Stimulated activated CD4-positive, alpha-beta T cell treated with anti-CD3 and anti-CD28 coated beads, TNF-alpha, amount 100 ng/mL, for 1 hour (primary cell): ENCODE measurements at places on chromosomes 5 and 9.

DNA sequence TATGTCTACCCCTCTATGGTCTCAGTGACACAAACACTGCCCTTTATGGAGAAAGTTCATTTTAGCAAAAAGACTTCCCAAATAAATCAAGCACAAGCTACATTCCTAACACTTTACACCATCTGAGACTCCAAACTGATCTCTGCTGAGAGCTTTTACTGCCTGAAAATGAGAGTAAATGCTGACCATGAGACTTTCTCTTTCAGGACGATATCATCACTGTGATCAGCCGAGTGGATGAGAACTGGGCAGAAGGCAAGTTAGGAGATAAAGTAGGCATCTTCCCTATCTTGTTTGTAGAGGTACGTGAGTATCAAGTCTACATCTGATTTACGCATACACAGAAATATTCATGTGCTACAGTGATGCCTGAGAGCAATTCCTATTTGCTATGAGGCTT is 67.5 kb downstream of the SH3RF2 start:
- DNase-seq, result no peak

DNA sequence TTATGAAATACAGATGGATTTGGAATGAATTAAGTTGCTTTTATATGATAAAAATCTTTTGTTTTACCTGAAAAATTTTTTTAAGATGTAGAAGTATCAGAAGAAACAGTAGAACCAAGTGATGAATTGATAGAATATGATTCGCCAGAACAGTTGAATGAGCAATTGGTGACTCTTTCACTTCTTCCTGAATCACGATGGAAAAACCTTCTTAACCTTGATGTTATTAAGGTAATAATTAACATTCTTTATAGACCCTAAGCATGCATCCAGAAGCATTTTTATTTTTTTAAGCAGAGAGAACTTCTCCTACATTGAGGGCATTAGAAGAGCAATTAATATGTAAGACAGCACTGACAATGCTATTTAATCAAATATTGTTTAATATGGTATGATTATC is 28.8 kb downstream of the WDR36 start:
- no peak for DNase-seq

DNA sequence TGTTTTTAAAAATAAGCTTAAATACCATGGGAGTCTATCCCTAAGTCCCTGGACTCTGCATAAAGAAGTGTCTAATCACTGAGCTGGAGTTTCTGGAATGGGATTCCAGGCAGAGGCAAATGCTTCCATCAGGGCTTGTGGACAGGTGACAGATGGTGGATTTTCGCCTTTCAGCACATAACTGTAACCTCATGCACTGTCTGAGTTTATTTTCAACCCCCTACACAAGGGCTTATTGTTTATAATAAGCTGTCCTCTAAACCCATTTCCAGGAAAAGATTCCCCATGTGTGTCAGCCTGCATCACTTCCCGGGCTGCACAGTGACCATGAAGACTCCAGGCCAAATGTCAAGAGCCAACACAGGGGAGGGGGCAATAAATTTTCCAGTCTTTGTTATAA is 264.0 kb downstream of the PIK3R1 start:
- no peak for DNase-seq

- no peak for DNase-seq
Measured at GRCh38 chr5:18141222-18141621, 507.0 kb downstream of the TAF11L14 start.

GRCh38 chr9:130640681-130641080 is 23.7 kb upstream of the PRDM12 start:
- DNase-seq, result no peak

GRCh38 chr9:11092974-11093373 is 480.2 kb upstream of the PTPRD start:
- no peak for DNase-seq

- no peak for DNase-seq
Measured at GRCh38 chr9:29865764-29866313, 2292.6 kb upstream of the C9orf72 start.

GRCh38 chr9:129860653-129861446 is 25.6 kb downstream of the USP20 start:
- DNase-seq, result no peak

DNA sequence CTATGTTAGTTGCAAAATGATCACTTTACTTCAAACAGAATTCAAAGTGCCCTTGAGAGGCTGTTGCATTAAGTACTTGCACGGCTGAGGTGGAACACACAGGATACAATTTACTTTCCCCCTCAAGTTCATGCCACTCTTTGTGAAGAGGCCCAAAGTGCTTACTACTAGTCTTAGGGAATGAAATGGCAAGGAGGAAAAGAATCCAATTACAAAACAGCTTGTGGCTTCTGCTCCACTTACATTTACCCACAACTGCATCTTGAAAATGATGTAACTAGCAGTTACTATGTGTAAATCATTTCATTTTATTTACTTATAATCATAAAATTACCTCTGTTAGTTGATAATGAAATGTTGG is 14.6 kb downstream of the FOXD1 start:
- DNase-seq, result no peak

DNA sequence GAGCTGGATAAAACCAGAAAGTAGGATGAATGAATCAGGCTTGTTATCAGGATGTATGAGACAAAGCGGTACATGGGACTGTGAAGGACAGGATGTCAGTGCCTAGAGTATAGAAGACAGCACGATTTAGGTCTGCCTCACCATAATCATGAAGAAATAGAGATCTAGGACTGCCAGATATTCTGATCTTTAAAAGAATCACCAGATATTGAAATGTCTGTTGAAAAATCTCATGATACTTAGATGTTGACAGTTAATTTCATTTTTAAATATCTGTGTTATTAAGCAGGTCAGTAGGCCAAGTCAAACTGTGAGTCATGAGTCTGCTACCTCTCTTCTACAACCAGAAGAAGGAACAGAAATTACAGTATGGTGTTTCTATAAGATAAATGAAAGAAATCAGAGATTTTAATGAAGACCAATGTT is 65.0 kb downstream of the ST8SIA4 start:
- no peak for DNase-seq

DNA sequence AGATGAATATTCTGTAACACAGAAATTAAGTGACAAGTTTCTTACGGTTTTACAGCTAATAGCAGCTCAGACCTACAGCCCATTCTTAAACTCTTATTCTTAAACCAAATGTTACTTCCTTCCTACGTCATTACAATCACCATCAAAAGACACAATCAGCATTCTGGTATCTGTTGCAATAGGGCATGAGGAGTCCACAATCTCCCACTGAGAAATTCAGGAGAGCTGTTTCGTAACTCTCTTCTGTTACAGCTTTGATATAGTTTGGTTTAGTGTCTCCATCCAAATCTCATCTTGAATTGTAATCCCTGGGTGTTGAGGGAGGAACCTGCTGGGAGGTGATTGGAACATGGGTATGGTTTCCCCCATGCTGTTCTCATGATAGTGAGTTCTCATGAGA is 163.4 kb downstream of the GAS1 start:
- no peak for DNase-seq

- DNase-seq, result no peak
Measured at GRCh38 chr5:177479774-177480173, 6.3 kb upstream of the DBN1 start.

DNA sequence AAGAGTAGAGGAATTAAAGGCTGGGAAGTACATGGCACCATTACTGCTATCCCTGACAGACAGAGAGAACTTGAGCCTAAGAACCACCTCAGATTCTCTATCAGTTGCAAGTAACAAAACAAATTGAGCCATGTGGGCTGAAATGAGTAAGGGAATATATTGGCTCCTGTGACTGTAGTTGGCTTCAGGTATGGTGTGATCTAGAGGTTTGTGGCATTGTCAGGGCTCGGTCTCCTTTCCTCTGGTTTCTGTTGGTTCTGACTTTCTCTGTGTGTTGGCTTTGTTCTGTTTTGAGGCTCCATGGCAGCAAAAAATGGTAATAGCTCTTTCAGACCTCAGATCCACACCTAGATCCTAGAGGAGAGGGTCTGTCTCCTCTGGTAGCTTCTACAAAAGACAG is 5.7 kb downstream of the GALNT10 start:
- DNase-seq, result no peak

DNA sequence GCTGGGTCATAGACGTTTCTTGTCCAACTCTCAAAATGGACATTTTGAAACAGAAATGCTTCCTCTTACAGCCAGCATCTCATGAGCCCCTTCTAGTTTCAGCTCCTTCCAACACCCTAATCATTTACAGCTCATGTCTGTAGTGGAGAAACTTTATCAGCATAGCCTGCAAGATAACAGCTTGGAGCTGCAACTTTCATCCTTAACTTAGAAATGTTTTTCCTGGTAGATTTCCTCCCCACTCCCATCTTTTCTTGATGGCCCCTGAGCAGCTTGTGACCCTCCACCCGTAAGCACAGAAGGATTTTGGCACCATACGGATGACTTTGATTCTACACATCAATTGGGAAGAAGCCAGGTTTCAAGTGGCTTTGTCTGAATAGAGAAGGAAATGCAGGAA is 53.5 kb upstream of the TGFBR1 start:
- DNase-seq, result no peak

DNA sequence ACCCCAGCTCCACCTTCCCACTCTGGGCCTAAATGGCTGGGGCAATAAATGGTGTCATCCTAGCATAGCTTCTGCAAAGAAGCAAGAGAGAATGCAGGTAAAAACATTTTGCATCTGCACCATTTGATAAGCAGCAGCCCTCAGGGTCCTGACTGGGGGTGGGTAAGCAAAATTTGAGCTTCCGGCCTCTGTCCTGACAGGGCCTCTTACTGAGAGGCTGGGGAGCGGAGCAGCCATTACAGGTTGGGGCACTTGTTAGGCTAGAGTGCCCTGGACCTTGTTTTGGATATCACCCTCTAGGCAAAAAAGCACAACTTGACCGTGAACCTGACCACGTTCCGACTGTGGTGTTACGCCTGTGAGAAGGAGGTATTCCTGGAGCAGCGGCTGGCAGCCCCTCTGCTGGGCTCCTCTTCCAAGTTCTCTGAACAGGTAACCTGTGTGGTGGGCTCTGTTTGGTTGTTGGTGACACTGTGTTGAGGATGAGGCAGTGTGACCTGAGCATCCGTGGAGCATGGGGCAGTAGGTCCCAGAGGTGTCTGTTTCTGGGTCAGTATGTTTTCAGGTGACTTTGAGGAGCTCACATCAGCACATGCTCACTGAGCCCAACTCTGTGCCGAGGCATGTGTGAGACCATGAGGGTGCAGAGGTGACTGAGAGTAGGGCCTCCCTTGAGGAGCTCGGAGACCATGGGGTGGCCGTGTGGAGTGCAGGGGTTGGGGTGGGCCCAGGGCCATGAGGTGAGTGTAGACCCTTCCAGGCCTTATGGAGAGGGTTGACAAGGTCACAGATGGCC is 23.1 kb downstream of the USP20 start:
- no peak for DNase-seq

DNA sequence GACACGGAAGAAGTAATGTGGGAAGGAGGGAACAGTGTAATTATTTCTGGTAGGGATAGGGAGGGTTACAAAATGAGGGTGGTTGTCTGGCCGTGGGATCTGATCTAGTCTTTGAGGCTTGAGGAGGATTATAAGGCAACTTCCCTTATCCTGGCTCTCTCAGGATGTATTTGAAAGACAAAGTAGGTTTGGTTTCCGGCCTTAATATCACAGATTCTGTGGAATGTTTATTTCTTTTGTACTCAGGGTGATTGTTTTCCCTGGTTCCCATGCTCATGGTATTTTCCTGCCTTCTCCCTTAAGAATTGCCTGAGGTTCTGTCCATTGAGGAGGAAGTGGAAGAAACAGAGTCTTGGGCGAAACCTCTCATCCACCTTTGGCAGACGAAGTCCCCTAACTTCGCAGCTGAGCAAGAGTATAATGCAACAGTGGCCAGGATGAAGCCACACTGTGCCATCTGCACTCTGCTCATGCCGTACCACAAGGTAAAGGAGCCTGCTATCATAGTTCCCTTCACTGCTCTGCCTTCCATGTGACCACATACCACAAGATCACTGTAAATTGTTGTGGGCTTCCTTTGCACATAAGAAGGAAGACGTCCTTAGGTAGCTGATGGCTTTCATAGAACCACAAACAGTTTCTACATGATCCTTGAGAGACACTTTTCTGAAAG is 253.8 kb downstream of the KDM4C start:
- DNase-seq, result no peak

DNA sequence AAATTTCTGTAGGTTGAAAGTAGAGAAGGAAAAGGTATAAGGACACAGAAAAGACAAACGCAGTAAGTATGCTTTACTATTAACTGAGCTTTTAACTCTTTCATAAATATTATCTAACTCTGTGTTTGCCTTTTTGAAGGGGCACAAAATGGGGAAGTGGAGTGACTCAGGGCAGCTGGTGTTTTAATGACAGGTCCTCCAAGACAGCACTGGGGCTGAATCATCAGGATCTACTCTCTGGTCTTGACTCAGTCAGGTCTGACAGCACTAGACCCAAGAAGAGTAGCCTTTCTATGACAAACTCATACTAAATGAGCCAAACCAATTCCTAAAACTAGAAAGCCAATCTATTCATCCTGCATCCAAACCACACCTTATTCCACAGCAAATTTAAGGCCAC is 102.2 kb downstream of the APTX start:
- no peak for DNase-seq

- DNase-seq, result no peak
Measured at GRCh38 chr9:68983522-68984424, 30.1 kb downstream of the PRKACG start.

- no peak for DNase-seq
Measured at GRCh38 chr9:22170556-22170955, 161.5 kb upstream of the CDKN2B start.

- DNase-seq, result no peak
Measured at GRCh38 chr5:33261305-33261704, 179.5 kb upstream of the TARS1 start.

DNA sequence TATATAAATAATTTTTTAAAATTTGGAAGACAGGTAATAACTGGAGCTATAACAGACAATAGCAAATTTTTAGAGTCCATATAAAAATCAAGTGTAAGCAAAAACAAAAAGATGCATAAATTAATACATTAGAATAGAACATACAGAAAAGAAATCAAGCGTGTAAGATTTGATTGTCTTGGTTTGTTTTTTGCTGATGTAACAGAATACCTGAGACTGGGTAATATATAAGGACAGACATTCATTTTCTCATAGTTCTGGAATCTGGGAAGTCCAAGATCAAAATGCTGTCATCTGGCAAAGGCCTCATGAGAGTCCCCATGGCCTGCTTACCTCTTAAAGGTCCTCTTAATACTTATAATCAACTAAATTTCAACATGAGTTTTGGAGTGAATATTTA is 1010.1 kb downstream of the CDH18 start:
- DNase-seq, result no peak

GRCh38 chr5:66720780-66721179 is 124.6 kb downstream of the MAST4 start:
- no peak for DNase-seq

GRCh38 chr5:174951151-174951780 is 226.9 kb downstream of the MSX2 start:
- no peak for DNase-seq

DNA sequence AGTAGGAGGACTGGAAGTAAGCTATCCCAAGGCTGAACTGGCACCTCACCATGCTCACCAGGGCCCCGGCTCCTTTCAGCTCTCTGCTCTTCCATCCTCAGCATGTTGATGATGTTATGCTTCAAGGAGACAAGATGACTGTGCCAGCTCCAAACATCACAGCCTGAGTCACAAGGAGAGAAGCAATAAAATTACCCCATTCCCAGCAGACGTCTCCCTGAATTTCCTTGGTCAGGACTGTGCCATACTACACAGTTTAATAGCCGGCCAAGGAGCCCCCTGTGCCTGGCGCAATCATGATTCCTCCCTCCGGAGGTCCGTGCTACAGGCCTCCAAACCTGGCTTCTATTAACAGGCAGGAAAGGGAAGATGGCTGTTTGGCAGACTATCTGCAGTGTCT is 51.2 kb upstream of the ROR2 start:
- DNase-seq, result no peak
